ENCODE measurements at places on chromosomes 5 and 9.
A peak's percentile ranks its signal among the peaks of the same experiment; 100 is the strongest.

DNA sequence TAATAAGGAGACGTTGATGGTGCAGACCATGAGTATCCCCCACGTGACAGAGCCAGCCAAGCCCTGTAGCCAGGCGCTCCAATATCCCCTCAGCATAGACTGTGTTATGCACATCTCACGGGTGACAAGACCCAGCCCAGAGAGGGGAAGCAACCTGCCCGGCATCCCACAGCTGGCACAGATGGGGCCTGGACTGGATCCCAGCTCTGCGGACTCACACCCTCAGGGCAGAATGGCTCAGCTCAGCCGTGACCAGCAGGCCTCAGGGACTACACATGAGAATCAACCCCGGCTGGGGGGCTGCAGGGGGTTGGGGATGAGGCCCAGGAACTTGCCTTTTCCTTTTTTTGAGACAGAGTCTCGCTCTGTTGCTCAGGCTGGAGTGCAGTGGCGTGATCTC lies 11.7 kb downstream of the FIBCD1 start:
- no peak for DNase-seq

DNA sequence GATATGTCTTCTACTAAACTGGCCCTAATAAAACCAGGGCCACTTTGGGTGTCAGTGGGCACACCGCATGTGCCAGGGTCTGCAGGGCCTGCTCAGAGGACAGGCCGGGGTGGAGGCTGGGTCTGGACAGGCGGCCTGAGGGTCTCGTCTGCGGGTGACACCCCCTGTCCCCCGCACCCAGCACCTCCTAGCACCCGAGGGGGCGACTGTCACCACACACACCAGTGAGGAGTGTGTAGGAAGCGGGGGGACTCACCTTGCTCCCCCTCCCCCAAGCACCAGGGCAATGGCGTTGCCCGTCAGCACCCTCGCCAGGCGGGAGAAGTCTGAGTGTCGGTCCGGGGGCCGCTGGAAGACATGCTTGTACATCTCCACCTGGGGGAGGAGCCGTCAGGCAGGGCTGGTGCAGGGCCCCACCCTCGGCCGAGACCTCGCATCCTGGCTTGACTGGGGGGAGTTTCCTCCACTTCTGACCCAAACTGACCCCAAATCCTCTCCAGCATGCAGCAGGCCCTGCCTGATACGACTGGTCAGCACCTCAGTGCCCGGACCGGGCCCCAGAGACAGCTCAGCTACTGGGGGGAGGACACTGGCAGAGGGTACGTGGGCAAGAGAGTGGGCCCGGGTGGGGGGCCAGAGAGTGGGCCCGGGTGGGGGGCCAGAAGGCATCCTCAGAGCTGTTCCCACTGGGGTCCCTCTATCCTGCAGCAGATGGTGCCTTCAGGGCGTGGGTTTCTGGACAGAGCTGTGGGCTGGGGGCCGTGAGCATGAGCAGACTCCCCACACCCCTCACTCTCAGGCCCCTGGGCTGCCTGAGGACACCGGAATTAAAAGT lies 18.9 kb upstream of the NSMF start:
- DNase-seq = no peak

DNA sequence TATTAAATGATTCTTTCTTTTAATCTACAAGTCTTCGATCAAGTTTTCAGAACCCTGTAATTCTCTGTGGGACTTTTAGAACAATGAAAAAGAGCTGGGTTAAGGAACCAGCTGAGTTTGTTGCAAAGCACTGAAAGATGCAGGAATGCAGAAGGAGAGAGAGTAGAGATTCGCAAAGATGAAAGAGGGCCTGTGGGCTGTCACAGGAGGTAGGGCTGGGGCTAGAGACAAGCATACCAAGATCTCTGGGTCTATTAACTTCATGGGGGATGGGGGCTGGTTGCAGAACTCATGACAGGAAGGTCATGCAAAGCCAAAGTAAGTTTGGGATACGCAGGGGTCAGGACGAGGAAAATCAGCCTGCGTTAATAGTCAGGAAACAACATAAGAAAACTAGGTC lies 81.8 kb downstream of the LURAP1L start:
- DNase-seq = no peak

DNA sequence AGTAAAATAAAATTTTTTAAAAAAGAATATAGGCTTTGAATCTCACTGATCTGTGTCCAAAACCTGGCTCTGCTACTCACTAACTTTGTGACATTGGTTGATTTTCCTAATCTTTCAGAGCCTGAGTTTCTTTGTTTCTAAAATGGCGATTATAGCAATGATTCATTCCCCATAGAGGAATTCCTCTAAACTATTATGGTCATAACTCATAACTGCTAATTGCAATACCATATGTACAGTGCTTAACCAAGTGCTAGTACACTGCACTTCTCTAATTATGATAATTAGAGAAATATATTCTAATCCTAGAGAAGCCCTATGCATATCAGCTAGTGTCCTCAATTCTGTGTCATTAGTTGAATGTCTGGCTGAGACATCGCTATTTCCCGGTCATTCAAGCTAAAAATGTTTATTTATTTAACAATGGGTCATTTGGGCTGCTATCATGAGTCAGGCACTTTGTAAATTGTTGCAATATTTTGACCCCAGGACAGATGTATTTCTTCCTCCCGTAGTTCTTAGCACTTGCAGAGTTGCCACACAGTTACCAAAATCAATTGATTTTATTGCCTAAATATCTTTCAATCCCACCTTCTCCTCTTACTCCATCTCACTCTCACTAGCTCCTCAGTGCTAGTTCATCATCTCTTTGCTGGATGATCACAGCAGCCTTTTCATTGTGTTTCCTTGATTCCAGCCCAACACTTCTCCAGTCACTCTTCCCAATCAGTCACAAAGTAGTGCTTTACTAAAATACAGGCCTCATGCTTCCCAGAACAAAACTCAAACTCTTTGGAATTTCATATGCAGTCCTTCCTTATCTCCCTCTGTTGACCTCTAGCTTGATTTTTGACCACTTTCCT lies 200.9 kb upstream of the PAPPA start:
- no peak for DNase-seq

GRCh38 chr5:139140591-139141071 lies 57.5 kb downstream of the SIL1 start:
- DNase-seq = peak; percentile 85

DNA sequence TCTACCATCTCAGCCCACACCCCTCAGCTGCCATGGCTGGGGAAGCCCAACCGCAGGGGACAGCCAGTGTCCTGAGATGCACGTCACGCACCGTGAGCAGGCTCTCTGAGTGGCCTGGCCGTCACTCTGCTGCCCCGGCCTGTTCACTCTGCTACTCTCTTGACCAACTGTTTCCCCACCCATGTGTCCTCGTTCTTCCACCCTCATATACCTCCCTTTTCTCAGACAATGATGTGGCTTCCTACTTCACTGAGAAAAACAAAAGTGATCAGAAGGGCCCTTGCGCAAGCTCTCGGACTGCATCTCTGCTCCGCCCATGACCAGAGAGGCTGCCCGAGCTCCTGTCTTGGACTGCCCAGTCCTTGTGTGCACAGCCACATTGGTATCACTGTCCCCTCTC lies 47.6 kb downstream of the OTULIN start:
- no peak for DNase-seq

GRCh38 chr9:71446473-71447411 lies 321.6 kb downstream of the CEMIP2 start:
- no peak for DNase-seq

DNA sequence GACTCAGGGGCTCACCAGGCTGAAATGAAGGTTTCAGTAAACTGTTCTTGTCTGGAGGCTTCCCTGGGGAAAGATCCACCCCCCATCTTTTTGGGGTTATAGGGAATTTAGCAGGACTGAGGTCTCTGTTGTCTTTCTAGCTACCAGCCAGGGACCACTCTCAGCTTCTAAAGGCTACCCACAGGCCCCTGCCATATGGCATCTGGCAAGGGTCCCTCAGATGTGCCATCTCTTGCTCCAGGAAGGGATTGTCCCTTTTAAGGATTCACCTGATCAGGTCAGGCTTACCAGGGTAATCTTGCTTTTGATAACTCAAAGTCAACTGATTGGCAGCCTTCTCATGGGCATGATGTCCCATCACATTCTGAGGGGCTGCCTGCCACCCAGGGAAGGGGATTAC lies 65.0 kb downstream of the NSUN2 start:
- no peak for DNase-seq

DNA sequence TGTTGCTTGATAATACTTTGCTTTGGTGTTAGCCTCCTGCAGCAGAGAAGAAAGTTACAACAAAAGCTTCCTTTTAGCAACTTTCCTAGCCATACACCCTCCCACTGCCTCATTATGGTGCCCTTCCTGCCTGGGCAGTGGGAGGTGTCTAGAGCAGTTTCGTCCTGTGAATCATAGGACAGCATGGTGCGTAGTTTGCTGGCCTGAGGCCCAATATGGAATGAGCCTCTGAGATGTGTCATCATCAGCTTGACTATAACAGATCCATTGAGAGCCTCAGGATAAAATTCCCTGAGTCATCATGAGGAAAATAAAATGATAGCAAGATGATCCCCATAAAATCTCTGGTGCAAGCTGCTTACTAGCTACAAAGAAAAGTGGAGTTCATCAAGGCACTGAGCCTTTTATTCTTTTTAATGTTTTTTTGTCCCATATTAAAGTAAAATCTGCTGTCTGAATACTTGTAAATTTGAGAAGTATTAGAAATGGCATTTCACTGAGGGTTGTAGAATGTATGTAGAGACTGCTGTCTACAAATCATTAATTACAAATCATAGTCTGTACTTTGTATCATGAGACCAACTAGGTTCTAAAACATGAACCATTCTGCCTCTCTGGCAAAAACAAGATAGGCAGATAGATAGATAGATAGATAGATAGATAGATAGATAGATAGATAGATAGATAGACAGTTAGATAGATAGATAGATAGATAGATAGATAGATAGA lies 303.0 kb upstream of the PDE4D start:
- DNase-seq = peak; percentile 77

DNA sequence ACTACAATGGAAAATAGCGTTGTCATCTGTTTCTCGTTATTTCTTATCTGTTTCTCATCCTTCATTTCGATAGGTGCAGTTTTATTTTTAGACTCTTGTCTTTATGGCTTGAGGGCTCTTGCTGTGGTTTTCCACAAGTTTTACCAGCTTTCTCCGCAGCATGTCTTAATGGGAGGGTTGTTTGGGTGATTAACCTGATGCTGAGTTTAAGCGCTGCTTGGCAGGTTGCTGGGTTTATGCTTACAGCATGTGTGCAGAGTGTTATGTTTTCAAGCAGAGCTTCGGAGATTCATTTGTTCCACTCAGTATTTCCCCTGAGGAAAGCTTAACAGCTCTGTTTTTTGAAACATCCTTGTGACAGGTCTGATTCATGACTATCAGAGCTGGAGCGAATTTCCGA lies 154.0 kb downstream of the SLC12A2 start:
- DNase-seq = no peak

GRCh38 chr5:149118463-149118862 lies 22.8 kb upstream of the ABLIM3 start:
- DNase-seq = no peak

- DNase-seq = no peak
Measured at GRCh38 chr9:126919193-126919592, 4.6 kb downstream of the RALGPS1 start.

DNA sequence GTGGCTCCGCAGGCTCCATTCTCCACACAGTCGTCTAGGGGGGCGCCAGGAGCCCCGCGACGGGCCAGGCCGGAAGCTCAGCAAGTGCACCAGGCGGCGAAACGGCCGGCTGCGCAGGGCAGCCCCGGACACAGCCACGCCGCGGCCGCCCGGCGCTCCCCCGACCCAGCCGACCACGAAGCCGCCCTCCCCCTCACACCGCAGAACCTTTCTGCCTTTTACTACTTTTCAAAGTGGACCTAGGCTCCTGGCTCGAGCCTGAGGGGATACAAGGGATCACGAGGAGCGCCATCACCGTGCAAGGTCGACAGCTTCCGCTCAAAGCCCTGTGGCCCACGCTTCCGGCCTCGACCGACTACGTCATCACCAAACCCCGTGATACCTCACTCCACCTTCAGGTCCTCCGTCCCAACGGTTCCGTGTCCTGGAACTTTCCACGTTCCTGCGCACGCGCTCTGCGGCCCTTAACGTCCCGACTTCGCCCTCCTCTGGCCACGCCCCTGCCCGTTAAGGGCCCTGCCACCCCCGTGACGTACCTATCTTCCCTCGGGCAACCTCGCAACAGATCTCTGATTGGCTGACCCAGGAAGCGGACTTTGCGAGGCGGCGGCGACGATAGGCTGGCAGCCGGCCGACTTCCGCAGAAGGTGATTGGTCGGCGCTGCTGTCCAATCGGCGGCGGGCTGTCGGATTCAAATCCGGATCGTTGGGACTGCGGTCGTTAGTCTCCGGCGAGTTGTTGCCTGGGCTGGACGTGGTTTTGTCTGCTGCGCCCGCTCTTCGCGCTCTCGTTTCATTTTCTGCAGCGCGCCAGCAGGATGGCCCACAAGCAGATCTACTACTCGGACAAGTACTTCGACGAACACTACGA lies at the start of gene CKS2:
Gene CKS2 (plus strand): TSS at position 721 of the 871 bp plus-strand sequence. CDS start 98 bp downstream, at position 819.
- DNase-seq = peak; percentile 100

DNA sequence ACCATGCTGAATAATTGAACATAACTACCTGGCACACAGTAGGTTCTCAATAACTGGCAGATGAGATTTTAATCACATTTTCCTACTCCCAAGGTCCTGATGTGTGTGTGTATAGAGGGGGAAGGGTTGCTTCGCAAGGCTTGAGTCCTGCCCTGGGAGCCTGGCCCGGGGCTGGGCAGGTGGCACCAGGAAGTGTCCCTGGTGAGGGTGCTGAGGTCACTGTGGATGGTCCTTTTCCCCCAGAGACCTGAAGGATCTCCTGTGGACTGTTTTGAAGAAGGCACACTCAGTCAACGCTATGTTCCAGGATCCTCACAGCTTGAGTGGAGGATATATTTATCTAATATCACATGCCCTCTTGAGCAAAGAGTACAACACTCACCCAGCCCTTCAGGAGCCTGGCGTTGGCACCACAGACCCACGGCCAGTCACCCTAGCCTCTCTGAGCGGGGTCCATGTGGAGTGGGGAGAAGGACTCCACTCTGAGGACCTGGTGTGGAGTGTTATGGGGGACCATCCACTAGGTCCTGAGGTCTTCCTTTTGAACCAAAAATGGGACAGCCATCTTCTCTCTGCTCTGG lies 177.8 kb downstream of the GABBR2 start:
- no peak for DNase-seq

GRCh38 chr9:72444435-72444834 lies 77.0 kb upstream of the TMC1 start:
- DNase-seq = no peak

DNA sequence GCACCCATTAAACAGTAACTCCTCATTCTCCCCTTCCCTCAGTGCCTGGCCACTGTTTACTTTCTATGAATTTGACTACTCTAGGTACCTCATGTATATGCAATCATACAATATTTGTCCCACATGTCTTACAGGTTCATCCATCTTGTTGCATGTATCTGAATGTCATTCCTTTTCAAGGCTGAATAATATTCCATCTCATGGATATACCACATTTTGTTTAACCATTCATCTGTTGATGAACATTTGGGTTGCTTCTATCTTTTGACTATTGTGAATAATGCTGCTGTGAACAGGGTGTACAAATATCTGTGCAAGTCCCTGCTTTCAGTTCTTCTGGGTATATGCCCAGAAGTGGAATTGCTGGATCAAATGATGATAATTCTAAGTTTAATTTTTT lies 40.9 kb downstream of the INIP start:
- no peak for DNase-seq

GRCh38 chr5:17802256-17802655 lies 168.0 kb downstream of the TAF11L14 start:
- DNase-seq = no peak

All from inflammatory macrophage (primary cell).